ENCODE measurements at places on chromosomes 5 and 9.

GRCh38 chr5:14472986-14473567 lies 108.5 kb upstream of the OTULINL start:
- DNase-seq, result no peak

DNA sequence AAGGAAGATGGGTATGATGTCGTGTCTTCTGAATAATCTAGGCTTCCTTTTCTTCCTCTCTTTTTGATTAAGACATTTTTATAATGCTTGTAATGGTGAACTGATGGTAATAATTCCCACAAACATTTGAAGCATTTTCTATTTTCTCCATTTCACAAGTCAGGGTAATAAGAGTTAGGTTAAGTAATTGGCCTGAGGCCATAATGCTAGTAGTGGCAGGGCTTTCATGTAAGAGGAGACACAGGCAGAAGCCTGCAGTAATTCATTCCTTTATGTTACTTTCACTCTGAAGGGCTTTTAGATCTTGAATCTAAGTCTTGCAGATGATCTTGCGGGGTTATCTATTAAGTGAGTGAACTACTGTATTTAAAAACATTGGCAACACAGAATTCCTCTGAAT lies 374.9 kb downstream of the MAT2B start:
- no peak for DNase-seq

DNA sequence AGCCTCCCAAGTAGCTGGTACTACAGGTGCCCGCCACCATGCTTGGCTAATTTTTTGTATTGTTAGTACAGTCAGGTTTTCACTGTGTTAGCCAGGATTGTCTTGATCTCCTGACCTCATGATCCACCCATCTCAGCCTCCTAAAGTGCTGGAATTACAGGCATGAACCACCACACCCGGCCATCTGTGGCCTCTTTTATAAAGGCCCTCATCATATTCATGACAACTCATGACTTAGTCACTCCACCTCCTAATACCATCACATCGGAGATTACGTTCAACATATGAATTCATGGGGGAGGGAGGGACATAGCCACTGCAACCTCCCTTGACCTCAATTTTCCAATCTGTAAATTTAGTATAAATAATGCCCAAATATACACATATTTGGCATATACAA lies 27.2 kb upstream of the PLCXD3 start:
- no peak for DNase-seq

DNA sequence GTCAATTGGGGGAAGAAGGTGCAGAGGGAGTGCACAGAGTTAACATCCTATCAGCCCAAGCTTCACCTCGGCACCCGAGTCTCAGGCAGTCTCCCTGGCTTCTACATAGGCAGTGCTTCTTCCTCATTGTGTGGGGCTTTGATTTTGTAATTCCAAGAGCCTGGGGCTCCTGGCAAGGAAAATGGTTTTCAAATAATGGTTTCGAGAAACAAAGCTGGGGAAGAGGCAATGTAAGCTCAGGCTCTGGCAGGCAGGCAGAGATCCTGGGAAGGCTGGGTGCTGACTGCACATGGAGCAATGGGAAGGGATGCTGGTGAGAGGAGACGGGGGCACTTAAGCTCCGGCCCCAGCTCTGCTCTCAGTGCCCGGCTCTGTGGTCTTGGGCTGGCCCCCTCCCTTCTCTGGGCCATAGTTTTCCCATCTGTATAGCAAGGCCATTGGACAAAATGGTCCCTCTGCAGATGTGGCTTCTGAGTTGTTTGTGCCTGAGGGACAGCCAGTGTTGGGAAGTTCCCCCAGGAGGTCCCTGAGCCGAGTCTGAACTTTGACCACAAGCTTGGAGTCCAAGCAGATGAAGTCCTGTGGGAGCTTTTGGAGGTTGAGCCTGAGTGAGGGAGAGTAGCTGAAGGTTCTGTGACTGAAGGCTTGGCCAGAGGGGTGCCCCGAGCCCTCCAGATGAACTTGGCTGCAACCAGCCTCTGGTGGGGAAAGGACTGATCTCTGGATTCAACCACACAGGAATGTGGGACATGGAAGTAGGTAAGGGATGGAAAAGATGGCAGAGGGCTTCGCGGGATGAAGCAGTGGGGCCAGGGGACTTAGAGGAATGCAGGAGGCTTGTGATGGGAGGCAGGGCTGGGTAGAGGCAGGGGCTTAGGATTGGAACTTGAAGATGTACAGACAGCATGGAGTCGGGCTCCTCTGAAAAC lies 28.5 kb upstream of the IL17B start:
- DNase-seq, result no peak
